Endodermal cell (in vitro differentiated cells): ENCODE measurements at places on chromosomes 5 and 9. TPM values are rescaled to one million over a fixed set of nuclear protein-coding genes. Genes with fewer than 3 reads are reported as not detected.

DNA sequence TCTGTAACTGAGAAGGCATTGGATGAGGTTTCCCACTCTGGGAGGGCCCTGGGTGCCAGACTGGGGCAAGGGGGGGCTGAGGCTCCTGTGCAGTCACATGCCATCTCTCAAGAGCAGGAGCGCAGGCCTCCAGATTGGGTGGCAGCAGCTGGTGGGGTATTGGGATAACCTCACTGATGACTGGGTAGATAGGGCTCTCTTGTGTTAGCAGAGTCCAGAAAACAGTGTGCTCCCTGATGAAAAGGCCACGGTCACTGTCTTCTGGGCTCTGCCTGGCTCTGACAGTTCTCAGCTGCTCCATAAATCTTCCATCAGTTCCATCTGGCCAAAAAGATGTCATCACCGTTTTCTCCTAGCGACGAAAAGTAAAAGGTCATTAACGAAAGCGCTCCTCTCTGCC is 21.8 kb upstream of the NKX2-5 start:
- H3K27me3 ChIP-seq = peaks cover 22% of the 10 kb centered on the region
- H3K36me3 ChIP-seq = no peaks in the 10 kb centered on the region
- no peak for DNase-seq
- H3K4me3 ChIP-seq = no peak overlapping the region

- no peaks in the 10 kb centered on the region for H3K36me3 ChIP-seq
- no peaks in the 10 kb centered on the region for H3K27me3 ChIP-seq
- DNase-seq = no peak
- H3K27ac ChIP-seq = no peak overlapping the region
- H3K4me1 ChIP-seq = no peaks in the 10 kb centered on the region
- no peak overlapping the region for H3K4me3 ChIP-seq
These were observed 142.7 kb downstream of the KCNN2 start for GRCh38 chr5:114504560-114504959.

GRCh38 chr5:146419696-146420095 is 27.4 kb upstream of the TCERG1 start:
- no peak overlapping the region for H3K27ac ChIP-seq
- H3K36me3 ChIP-seq = no peaks in the 10 kb centered on the region

DNA sequence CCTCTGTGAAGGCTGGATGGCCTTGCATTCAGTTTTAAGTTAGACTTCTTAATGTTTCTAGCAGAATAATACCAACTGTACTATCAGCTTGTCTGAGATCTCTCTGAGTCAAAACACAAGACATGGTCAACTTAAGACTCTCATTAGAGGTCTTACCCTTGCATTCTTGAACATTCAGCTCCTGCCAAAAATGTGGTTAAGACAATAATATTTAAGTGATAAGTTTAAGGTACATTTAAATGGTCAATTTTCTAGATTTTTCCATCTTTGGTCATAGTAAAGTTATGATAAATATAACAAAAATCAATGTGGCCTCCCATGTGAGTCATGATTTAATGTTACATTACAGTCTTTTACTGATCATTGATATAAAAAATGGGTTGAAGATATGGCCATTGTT is 75.0 kb downstream of the NR2F1 start:
- no peak overlapping the region for H3K4me3 ChIP-seq
- no peak overlapping the region for H3K27ac ChIP-seq
- H3K4me1 ChIP-seq = no peaks in the 10 kb centered on the region
- no peak for DNase-seq
- H3K27me3 ChIP-seq = no peaks in the 10 kb centered on the region
- H3K36me3 ChIP-seq = no peaks in the 10 kb centered on the region

DNA sequence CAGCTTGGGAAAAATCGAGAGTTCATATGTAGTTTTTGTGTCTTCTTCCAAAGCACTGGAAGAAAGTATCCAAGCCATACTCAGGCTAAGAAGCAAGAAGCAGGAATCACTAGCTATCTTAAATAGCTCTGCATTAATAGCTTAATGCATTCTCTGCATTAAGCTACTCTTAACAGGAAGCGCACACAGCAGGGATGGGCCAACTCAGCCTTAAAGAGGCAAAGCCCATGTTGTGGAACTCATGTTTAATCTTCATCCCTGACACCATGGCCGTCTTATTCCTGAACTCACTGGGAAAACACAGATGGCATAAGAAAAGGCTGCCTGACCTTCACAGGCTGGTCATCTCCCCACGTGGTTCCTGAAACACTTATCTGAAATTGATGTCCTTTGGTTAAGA is 18.7 kb upstream of the ICE1 start:
- no peak for DNase-seq
- H3K27ac ChIP-seq = no peak overlapping the region
- no peak overlapping the region for H3K4me3 ChIP-seq
- no peaks in the 10 kb centered on the region for H3K36me3 ChIP-seq

DNA sequence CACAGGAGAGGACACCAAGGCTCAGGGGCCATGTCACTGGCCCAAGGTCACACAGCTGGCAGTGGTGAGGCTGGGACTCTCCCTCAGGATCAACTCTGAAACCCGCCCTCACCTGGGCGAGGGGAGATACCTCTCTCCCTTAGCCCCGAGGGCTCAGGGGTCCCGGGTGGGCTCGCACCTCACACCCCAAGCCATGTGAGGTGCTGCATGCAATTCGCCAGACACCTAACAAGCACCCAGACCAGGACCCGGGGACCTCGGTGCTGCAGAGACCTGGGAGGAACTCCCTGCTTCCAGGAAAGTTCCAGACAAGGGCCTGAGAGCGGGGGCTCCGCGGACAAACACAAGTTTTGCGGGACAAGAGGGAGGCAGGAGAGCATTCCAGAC is 19.3 kb downstream of the BRD3 start:
- no peak overlapping the region for H3K4me3 ChIP-seq
- no peaks in the 10 kb centered on the region for H3K4me1 ChIP-seq
- no peaks in the 10 kb centered on the region for H3K27me3 ChIP-seq
- H3K27ac ChIP-seq = no peak overlapping the region

GRCh38 chr9:98256756-98257155 is 1.3 kb upstream of the TBC1D2 start:
- H3K27me3 ChIP-seq = no peaks in the 10 kb centered on the region
- no peak overlapping the region for H3K27ac ChIP-seq
- peaks cover 10% of the 10 kb centered on the region for H3K36me3 ChIP-seq
- H3K4me1 ChIP-seq = peaks cover 6% of the 10 kb centered on the region

GRCh38 chr9:74379718-74380117 is 117.4 kb upstream of the RORB start:
- peaks cover 2% of the 10 kb centered on the region for H3K4me1 ChIP-seq
- no peaks in the 10 kb centered on the region for H3K36me3 ChIP-seq
- DNase-seq = peak; percentile 85

DNA sequence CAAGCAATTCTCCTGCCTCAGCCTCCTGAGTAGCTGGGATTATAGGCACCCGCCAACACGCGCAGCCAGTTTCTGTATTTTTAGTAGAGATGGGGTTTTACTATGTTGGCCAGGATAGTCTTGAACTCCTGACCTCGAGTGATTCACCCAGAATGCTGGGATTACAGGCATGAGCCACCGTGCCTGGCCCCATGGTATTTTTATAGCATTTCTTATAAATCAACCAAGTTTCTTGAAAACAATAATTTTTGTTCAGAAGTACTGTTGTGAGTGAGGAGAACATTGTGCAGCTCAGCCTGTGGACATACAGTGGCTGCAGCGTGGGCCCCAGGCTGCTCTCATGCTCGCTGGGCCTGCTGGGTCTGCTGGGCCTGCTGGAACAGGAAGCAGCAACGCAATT is 45.3 kb downstream of the MAP1B start:
- peaks cover 79% of the 10 kb centered on the region for H3K36me3 ChIP-seq
- H3K4me1 ChIP-seq = no peaks in the 10 kb centered on the region
- peak overlapping the region; percentile 26 for H3K27ac ChIP-seq
- no peak for DNase-seq

- no peak overlapping the region for H3K4me3 ChIP-seq
- peaks cover 18% of the 10 kb centered on the region for H3K27me3 ChIP-seq
These were observed 426.6 kb downstream of the SPOCK1 start for GRCh38 chr5:137072361-137073115.

GRCh38 chr9:11973011-11973410 is 720.2 kb upstream of the TYRP1 start:
- no peak for DNase-seq
- H3K4me1 ChIP-seq = no peaks in the 10 kb centered on the region
- H3K27ac ChIP-seq = no peak overlapping the region
- H3K4me3 ChIP-seq = no peak overlapping the region
- no peaks in the 10 kb centered on the region for H3K27me3 ChIP-seq

GRCh38 chr9:134500931-134501760 is 140.5 kb upstream of the COL5A1 start:
- no peaks in the 10 kb centered on the region for H3K36me3 ChIP-seq
- H3K27me3 ChIP-seq = peaks cover 30% of the 10 kb centered on the region
- no peaks in the 10 kb centered on the region for H3K4me1 ChIP-seq
- no peak for DNase-seq
- no peak overlapping the region for H3K27ac ChIP-seq
- H3K4me3 ChIP-seq = peak overlapping the region; percentile 78

- H3K27ac ChIP-seq = no peak overlapping the region
- H3K36me3 ChIP-seq = no peaks in the 10 kb centered on the region
- no peaks in the 10 kb centered on the region for H3K27me3 ChIP-seq
- H3K4me1 ChIP-seq = no peaks in the 10 kb centered on the region
- H3K4me3 ChIP-seq = no peak overlapping the region
These were observed 58.7 kb upstream of the TNFSF8 start for GRCh38 chr9:114988962-114989599.

GRCh38 chr5:93299681-93300308 is 281.2 kb downstream of the NR2F1-AS1 start:
- no peaks in the 10 kb centered on the region for H3K36me3 ChIP-seq
- H3K27ac ChIP-seq = peak overlapping the region; percentile 90
- H3K27me3 ChIP-seq = no peaks in the 10 kb centered on the region
- H3K4me3 ChIP-seq = peak overlapping the region; percentile 8

GRCh38 chr5:127326431-127326830 is 35.8 kb downstream of the MEGF10 start:
- H3K36me3 ChIP-seq = no peaks in the 10 kb centered on the region
- DNase-seq = no peak
- H3K4me1 ChIP-seq = peaks cover 28% of the 10 kb centered on the region
- H3K4me3 ChIP-seq = no peak overlapping the region
- H3K27me3 ChIP-seq = no peaks in the 10 kb centered on the region

DNA sequence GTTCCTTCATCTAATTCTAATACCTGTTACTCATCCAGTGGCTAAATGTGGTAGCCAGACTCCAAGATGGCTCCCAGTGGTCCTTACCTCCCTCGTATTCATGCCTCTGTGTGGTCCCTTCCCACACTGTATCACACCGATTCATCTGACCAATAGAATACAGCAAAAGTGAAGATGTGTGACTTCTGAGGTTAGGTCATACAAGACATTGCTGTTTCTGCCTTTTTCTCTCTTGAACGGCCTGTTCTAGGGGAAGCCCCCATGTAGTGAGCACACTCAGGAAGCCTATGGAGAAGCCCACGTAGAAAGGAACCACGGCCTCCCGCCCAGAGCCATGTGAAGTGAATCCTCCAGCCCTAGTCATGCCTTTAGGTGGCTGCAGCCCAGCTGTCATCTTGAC is 9.4 kb upstream of the C5 start:
- no peaks in the 10 kb centered on the region for H3K36me3 ChIP-seq
- no peak overlapping the region for H3K27ac ChIP-seq
- no peak overlapping the region for H3K4me3 ChIP-seq
- H3K4me1 ChIP-seq = peaks cover 20% of the 10 kb centered on the region
- no peak for DNase-seq

- H3K27ac ChIP-seq = no peak overlapping the region
- H3K4me1 ChIP-seq = peaks cover 5% of the 10 kb centered on the region
These were observed 65.4 kb downstream of the EGFLAM start for GRCh38 chr5:38323645-38324295.

DNA sequence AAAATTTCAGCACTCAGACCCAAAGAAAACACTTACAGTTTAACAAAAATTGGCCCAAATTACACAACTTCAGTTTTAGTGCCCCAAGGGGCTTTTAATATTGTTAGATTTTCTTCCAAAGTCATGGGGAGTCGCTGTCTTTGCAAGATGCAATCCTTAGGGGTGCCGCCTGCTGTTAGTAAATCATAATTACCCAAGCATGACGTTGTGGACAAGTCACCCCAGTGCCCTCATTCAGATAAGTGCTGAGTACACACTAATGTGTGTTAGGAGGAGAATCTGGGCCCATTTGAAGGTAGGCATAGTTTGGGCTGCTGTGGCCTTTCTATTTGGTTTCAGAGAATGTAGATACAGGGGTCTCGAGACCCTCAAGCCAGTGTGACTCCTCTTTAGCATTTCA is 138.1 kb downstream of the SV2C start:
- peaks cover 12% of the 10 kb centered on the region for H3K27me3 ChIP-seq
- no peak for DNase-seq
- H3K4me3 ChIP-seq = no peak overlapping the region
- peaks cover 7% of the 10 kb centered on the region for H3K4me1 ChIP-seq
- H3K36me3 ChIP-seq = no peaks in the 10 kb centered on the region

DNA sequence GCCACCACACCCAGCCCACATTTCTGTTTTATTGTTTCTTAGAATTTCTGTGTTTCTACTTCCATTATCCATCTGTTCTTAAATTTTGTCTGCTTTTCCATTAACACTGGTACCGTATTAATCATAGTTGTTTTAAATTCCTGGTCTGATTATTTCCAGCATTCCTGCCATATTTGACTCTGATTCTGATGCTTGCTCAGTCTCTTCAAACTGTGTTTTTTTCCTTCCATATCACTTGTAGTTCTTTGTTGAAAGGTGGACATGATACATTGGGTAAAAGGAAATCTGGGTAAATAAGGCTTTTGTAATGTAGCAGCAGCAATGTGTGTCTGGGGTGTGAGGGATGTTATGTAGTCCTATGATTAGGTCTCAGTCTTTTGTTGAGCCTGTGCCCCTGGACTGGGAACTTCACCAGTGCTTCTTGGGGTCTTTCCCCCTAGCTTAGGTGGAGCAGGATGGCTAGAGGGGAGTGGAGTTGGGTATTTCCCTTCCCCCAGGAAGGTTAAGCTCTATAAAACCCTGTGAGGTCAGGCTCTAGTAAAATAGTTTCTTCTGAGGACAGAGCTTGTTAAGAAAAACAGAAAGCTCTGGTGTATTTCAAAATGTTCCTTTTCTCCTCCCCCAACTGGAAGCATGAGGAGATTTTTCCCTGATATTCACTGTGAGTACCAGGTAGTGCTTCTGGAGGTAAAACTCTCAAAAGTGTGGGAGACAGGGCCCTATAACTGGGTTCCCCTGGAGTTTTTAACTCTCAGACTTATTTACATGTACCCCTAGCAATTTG is 10.1 kb upstream of the TMOD1 start:
- no peak overlapping the region for H3K27ac ChIP-seq
- DNase-seq = no peak
- no peaks in the 10 kb centered on the region for H3K4me1 ChIP-seq
- H3K36me3 ChIP-seq = peaks cover 61% of the 10 kb centered on the region

The BSPRY gene
- total RNA-seq = 13.3 and 14.1 TPM in 2 replicates

The DBH gene
- total RNA-seq = not detected in 3 replicates

The KIF4B gene
- 0.14 TPM in 1 of 2 replicates, not detected in the other for total RNA-seq

The NEUROG1 gene
- not detected in 3 replicates for total RNA-seq

The ZFAND5 gene
- 73.1 to 136 TPM (median 121 TPM) in 3 replicates for total RNA-seq

The DIPK1B gene
- 35.1 and 35.7 TPM in 2 replicates for total RNA-seq

The GABRA1 gene
- total RNA-seq = 1.6 TPM in 1 of 3 replicates, not detected in the others

The LCN12 gene
- total RNA-seq = 3.8 and 4.4 TPM in 2 replicates

The PDCD1LG2 gene
- total RNA-seq = not detected in 3 replicates

The VDAC1 gene
- 186 to 238 TPM (median 226 TPM) in 3 replicates for total RNA-seq

The DDX4 gene
- total RNA-seq = not detected in 2 replicates

The FBLL1 gene
- total RNA-seq = 0.60 to 1.1 TPM (median 0.63 TPM) in 3 replicates

The USP20 gene
- 14.1 to 24.4 TPM (median 23.6 TPM) in 3 replicates for total RNA-seq
